ENCODE measurements at places on chromosomes 13 and 19.

- DNase-seq: no peak
Measured at GRCh38 chr19:36030264-36031148, 2.2 kb downstream of the CLIP3 start.

DNA sequence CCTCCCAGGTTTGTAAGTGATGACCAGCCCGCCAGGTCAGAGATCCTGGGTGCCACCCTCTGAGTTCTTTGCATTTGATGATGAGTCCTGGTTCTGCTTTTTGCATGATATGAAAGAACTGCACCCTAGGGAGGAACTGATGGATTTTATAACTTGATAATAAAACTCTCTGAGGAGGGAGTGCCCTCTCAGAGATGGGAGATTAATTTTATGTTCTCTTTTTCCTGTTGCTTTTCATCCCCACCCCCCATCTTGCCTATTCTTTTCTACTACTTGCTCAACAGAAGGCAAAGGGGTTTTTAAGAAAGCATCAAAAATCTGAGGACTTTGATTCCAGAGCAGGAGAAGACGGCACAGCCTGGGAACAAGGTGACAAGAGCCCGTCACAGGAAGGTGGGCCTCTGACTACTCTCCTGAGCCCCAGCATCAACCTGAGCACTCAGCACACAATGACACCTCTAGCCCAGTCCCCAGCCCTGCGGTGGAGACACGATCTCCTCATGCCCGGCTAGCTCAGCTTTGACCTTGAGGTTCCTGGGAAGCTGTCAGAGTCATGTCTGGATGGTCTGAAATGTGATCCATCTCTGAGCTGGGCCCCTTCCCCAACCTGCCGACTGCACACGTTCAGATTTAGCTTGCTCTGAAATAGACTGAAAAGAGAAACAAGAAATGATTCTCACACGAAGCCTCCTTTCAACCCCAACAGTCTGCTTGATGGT, 69.1 kb downstream of the SIAH3 start:
- no peak for DNase-seq

GRCh38 chr13:48302871-48303358, 636 bp upstream of the RB1 start:
- DNase-seq: no peak

DNA sequence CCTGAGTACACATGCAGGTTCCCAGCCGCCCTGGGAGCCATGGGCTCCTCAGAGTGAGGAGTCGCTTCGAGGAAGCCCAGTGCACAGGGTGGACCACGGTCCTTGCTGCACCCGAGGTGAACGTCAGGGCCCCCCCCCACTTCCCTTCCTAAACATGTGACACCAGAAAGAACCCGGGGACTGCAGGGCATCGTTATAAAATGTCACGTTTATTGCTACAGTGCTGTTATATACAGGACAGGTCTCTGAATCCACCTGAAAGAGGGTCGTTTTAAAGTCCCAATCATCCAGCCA, 3.8 kb upstream of the UQCR11 start:
- no peak for DNase-seq

DNA sequence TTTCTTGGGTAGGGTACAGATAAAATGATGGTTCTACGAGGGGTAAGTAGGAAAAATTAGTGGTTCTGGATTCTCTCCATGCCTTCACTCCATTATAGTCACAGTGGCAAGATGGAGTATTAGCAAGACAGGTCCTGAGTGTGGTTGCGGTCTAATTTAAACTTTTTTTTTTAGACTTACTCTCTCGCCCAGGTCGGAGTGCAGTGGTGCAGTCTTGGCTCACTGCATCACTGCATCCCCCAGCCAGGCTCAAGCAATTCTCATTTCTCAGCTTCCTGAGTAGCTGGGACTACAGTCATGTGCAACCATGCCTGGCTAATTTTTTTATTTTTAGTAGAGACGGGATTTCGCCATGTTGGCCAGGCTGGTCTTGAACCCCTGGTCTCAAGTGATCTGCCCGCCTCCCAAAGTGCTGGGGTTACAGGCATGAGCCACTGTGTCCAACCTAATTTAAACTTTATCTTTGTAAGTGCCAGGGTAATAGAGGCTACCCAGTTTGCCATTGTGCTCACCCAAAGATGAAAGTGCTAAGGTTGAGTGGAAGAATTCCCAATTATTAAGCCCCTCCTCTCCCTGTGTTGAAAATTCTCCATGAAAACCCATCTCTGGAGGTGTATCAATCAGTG, 135.6 kb downstream of the TM9SF2 start:
- DNase-seq: no peak
